NCI-H2081 (cell line): ENCODE measurements at places on chromosomes 1 and 21.
A peak's percentile ranks its signal among the peaks of the same experiment; 100 is the strongest.

GRCh38 chr1:202572867-202573266 lies 137.4 kb downstream of the SYT2 start:
- no peak for DNase-seq

DNA sequence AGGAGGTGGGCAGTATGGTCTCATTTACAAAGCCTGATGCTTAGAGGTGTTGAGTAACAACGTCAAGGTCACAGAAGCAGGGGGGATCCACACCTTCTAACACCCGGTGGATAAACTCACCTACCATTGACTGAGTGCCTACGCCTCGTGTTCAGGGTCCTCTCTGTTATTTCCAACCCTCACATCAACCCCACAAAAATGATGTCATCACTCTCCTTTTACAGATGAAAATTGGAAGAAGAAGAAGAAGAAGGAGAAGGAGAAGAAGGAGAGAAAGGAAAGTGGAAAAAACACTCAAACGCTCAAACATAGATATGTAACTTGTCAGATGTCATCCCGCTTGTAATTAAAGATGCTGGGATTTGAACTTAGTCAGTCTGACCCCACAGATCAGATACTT lies 653 bp upstream of the KCNN3 start:
- no peak for DNase-seq

- no peak for DNase-seq
Observed at GRCh38 chr1:187396929-187397796, 568.4 kb downstream of the PLA2G4A start.

DNA sequence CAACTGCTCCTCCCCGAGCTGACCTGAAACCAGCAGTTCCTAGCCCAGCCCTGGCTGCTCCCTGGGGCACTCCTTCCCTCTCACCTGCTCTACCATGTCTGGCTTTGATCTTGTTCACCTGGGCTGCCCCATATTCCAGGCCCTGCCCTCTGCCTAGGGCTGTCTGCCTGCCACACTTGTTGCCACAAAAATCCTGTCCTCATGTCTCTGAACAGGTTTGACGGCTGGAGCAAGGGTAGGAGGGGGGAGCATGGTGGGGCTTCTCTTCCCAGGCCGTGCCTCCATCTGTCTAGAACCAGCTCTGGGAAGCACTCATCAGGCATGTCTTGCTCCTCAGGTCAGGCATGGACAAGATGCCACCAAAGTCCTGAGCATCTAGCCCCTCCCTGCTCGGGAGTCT lies 44.3 kb upstream of the WNT2B start:
- no peak for DNase-seq

DNA sequence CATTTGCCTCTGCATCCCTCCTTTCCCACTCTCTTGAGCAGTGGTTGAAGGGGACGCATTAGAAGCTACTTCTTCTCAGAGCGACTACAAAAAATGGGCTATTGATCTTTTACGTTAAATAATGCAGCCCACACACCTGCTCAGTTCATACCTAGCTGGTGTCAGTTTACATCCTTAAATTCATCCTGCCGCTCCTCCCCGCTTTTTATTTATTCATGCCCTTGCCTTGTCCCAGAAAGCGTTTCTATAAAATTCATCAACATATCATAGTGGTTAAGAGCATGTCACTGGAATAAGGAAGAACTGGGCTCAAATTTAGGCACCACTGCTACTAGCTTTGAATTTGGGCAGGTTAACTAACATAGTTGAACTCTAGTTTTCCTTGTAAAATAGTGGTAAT lies 66.0 kb upstream of the TINAGL1 start:
- no peak for DNase-seq

DNA sequence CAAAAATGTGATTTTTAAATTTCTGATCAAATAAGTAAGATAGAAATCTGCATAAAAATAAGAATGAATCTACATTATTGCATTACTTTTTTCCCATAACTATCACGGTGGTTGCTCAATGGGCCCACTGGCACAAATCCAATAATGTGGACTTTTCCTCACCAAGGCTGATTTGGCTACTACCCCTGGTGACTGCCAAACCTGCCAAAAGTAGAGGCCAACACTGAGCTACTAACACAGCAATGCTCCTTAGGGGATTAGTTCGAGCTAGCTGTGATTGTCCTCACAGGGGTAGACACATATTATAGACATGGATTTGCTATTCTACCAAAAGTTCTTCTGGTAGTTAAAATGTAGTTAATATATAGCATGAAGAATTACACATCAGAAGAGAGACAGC lies 107.7 kb upstream of the ZNHIT6 start:
- no peak for DNase-seq

- DNase-seq: peak; percentile 4
Observed at GRCh38 chr1:29379443-29380073, 143.2 kb downstream of the PTPRU start.

- no peak for DNase-seq
Observed at GRCh38 chr1:96990136-96990535, 268.6 kb downstream of the PTBP2 start.

GRCh38 chr1:150881331-150882070 lies 5.1 kb upstream of the ARNT start:
- DNase-seq: no peak

DNA sequence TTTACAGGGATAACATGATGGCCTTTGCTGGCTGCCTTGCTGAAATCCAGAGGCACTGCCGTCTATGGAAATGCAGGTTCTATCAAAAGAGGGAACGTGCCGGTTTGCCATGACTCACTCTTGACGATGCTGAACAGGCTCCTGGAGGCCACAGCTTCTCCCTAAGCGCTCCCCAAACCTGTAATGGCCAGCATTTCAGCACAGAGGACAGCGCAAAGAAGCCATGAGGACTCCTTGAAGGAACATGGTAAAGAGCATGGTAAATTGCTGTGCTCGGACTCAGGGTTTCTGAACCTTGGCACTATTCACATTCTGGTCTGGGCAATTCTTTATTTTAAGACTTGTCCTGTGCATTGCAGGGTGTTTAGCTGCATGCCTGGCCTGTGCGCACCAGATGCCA lies 217.5 kb downstream of the CAMTA1 start:
- DNase-seq: no peak

GRCh38 chr1:29260531-29260930 lies 24.2 kb downstream of the PTPRU start:
- DNase-seq: no peak
